Femur (tissue), 1 donor: ENCODE measurements at places on chromosomes 11 and 22.
A peak's percentile ranks its signal among the peaks of the same experiment; 100 is the strongest.

GRCh38 chr22:31637447-31637890, 24.5 kb downstream of the PISD start:
- no peak for DNase-seq

- DNase-seq: no peak
Observed at GRCh38 chr11:32312865-32313403, 122.4 kb downstream of the WT1 start.

- no peak for DNase-seq
Observed at GRCh38 chr11:130177782-130178181, 18.2 kb downstream of the ST14 start.

GRCh38 chr11:100827934-100828661, 141.0 kb downstream of the ARHGAP42 start:
- no peak for DNase-seq

DNA sequence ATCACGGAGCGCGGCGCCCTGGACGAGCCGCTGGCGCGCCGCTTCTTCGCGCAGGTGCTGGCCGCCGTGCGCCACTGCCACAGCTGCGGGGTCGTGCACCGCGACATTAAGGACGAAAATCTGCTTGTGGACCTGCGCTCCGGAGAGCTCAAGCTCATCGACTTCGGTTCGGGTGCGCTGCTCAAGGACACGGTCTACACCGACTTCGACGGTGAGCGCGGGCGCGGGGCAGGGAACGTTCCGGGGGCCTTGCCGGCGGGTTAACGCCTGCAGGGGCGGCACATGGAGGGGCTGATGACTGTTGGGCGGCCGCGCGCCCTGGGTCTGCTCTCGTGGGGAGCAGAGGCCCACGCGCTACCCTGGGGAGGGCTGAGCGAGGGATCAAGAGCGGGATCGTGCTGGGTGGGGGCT, 1.0 kb downstream of the PIM3 start:
- peak; percentile 49 for DNase-seq

- DNase-seq: no peak
Observed at GRCh38 chr11:73001615-73002014, 140.5 kb downstream of the FCHSD2 start.

GRCh38 chr11:117759305-117759704, 37.7 kb downstream of the DSCAML1 start:
- no peak for DNase-seq
